ENCODE measurements at places on chromosomes 12 and 14.
A peak's percentile ranks its signal among the peaks of the same experiment; 100 is the strongest.

DNA sequence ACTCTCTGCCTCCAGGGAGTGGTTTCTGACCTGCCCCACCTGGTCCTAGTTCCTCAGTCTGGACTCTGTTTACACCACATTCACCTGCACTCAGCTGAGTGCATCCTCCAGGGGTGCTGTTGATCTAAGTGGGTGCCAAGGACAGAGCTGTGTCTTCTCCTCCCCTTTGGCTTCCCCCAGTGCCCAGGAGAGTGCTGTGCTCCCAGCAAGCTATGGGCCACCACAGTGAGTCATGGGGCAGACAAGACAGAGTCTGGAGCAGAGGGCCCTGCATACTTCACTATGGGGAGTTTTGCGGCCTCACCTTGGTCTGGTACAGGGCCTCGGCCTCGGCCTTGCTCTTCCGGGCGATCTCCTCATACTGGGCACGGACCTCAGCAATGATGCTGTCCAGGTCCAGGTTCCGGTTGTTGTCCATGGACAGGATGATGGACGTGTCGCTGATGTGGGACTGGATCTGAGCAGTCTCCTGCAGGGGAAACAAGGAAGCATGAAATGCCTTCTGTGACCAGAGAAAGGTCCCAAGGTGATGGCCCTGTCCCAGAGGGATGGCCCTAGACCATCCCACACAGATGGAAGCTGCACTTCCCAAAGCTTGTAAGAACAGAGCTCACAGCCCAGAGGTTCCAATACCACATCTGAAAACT, 4.9 kb downstream of the KRT73 start:
- no peak for DNase-seq

- no peak for DNase-seq
These were observed 22.3 kb downstream of the FZD10 start for GRCh38 chr12:130184404-130185090.

GRCh38 chr12:53170215-53170614, 10.3 kb upstream of the ZNF740 start:
- DNase-seq, result no peak

- no peak for DNase-seq
These were observed 1.6 kb upstream of the PRKAB1 start for GRCh38 chr12:119666226-119666795.

- DNase-seq, result no peak
These were observed 14.6 kb upstream of the CABP1 start for GRCh38 chr12:120625557-120626419.

DNA sequence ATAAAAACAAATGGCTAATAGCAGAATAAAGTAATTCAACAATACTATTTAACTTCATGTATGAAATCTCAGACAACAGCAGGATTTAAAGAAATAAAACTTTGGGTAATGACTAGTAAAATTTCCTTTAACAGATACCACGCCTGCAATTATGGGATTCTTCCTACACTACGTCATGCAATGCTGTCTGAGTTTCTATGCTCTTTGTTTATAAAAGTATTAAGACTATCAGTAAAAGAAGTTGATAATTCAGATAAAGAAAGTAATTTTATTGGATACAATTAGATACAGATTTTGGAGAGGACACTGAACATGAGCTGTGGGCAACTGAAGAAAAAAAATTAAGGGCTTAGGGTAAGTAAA, 308.4 kb upstream of the LRFN5 start:
- no peak for DNase-seq

DNA sequence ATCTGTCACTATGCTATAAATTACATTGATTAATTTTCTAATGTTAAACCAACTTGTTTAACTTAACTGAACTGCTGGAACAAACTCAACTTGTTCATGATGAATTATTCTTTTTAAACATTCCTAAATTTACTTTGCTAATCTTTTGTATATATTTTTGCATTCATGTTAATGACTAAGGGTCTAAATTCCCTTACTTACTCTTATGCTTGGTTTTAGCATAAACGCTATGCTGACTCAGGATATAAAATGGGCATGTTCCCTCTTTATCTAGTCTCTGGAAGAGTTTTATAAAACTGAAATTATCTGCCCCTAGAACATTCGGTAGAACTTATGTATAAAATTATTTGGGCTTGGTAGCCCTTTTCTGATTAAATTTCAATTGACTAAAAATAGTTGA, 342.8 kb upstream of the DIO2 start:
- no peak for DNase-seq

GRCh38 chr14:74558655-74559054, 53.4 kb downstream of the LTBP2 start:
- no peak for DNase-seq

GRCh38 chr14:98325761-98326160, 946.2 kb downstream of the BCL11B start:
- DNase-seq, result no peak

DNA sequence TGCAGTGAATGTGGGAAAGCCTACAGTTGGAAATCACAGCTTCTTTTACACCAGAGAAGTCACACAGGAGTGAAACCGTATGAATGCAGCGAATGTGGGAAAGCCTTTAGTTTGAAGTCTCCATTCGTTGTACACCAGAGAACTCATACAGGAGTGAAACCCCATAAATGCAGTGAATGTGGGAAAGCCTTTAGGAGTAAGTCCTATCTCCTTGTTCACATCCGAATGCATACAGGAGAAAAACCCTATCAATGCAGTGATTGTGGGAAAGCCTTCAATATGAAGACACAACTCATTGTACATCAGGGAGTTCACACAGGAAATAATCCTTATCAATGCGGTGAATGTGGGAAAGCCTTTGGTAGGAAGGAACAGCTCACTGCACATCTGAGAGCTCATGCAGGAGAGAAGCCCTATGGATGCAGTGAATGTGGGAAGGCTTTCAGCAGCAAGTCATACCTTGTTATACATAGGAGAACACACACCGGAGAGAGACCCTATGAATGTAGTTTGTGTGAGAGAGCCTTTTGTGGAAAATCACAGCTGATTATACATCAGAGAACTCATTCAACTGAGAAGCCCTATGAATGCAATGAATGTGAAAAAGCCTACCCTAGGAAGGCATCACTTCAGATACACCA, 24.6 kb downstream of the ZNF26 start:
- no peak for DNase-seq

DNA sequence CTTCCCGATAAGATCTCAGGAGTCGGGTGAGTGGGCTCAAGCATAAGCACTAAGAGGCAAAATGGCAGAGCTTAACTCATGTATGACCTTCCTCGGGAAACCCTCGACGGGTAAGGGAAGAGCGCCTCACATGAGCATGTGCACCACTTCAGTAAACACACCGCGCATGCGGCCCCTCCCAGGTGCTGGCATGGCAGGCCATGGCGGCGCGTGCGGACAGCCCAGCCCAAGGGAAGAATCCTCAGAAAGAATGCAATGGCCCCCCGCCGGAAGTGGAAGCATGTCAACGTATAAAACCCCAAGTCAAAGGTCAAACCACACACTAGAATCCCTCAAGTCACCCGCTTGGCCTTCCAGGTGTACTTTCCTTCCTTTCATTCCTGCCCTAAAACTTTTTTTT, 6.6 kb upstream of the TNFAIP2 start:
- no peak for DNase-seq

- no peak for DNase-seq
These were observed 2.7 kb downstream of the DEGS2 start for GRCh38 chr14:100156776-100157175.

DNA sequence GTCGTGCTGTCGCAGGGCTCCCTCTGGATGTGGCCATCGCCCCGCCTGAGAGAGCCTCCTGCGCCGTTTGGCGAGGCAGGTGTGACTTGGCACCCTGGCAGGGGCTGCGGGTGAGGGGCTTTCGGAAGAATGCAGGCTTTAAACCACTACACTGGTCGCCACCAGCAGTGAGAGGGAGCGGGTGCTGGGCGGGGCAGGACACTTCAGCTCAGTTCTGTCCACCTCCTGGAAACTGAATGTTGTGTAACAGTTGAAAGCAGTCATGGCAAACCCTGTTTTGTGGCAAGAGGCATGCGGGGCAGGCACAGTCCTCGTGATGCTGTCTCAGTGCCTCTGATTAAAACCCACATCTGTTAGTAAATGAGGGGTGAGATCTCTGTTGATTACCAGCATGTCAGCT, 55.9 kb downstream of the AACS start:
- no peak for DNase-seq

DNA sequence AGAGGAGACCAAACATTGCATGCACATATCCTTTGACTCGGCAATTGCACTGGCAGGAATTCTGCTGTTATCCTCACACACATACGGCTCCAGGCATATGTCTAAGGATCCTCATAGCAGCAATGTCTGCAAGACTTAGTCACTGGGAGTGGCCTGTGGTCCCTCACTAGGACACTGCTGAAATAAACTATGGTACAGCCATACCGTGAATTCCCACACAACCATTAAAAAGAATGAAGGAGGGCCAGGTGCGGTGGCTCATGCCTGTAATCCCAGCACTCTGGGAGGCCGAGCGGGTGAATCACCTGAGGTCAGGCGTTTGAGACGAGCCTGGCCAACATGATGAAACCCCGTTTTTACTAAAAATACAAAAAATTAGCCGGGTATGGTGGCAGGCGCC, 105.1 kb downstream of the ZFP36L1 start:
- DNase-seq, result no peak

DNA sequence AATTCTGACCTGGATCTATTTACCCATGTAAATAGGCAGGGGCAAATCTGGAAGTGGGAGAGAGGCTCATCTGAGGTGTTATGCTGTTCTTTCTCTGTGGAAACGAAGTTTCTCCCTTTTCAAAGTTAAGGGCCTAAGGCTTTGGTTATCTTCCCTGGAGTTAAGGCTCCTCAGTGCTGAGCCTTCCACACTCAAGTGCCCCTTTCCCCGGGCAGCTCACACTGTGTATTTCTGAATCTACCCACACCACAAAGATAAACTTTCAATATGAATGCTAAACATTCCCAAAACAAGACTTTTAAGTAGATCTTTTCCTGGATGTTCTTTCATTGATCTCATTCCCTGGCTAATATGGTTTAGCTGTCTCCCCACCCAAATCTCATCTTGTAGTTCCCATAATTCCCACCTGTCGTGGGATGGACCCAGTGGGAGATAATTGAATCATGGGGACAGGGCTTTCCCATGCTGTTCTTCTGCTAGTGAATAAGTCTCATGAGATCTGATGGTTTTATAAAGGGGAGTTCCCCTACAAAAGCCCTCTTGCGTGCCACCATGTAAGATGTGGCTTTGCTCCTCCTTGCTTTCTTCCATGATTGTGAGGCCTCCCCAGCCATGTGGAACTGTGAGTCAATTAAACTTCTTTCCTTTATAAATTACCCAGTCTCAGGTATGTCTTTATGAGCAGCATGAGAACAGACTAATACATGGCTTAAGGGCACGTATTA, 251.1 kb downstream of the NAV3 start:
- DNase-seq, result no peak

GRCh38 chr12:27024291-27024690, 1.9 kb downstream of the MED21 start:
- DNase-seq, result no peak

DNA sequence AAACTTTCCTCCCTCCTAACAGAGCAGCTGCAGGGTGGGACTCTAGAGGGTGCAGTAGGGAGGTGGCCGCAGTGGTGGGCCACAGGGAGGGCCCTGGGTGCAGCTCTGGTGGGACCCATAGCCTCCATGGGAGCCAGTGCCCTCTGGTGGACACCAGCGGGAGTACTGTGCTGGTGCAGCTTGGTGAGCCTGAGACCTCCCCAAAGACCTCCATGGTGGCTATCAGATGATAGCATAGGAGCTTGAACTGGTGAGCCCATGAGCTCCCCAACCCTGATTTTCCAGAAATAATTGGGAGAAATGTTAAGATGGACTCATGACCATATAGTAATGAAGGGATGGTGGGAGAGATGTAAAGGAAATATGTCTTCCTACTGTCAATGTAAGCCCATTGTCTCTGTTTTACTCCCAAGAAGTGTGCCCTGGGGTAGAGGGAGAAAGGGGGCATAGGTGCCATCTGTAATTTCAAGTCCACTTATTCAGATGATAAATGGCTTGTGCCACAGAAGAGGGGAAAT, 98.7 kb downstream of the GAS2L3 start:
- no peak for DNase-seq

- DNase-seq, result no peak
These were observed 23.5 kb downstream of the ATG14 start for GRCh38 chr14:55388160-55388559.

DNA sequence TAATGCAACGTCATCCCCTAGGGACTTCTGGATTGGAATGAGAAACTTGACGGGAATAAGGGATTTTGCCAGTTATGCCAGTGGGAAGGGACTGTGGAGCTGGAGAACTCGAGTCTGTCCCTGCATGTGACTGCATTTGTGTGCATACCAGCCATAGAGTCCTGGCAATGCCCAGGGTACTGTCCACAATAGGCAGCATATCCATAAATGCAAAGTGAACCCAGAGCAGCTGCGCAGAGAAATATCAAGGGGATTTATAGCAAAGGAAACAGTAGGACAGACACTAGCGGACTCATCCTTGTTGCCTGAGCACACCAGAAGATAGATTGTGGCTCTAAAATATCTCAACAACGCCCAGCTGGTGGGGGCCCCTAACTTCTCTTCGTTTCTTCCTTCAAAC, 247.1 kb upstream of the SRRM4 start:
- no peak for DNase-seq

- DNase-seq, result no peak
These were observed 12.4 kb downstream of the ZBTB42 start for GRCh38 chr14:104813286-104813685.

GRCh38 chr14:60904381-60904780, 76.5 kb downstream of the TRMT5 start:
- no peak for DNase-seq

GRCh38 chr14:68667313-68667791, 125.5 kb downstream of the ZFP36L1 start:
- DNase-seq, result peak; percentile 46

GRCh38 chr14:87613881-87614280, 379.1 kb downstream of the GALC start:
- no peak for DNase-seq

DNA sequence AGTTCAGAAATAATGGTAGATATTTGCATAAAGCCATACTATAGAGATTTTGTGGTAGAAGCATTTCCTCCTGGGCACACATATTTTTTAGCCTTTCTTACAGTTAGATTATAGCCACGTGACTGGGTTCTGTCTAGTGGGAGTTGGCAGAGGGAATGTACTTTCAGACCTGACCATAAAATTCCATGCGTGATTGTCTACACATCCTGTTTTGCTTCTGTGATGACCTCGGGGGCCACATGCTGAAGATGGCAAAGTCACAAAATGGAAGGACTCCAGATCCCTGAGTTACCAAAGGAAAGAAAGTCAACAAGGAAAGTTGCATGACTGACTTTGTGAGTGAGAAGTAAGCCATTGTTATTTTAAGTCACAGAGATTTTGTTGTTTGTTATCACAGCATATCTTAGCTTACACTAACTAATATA, 14.6 kb upstream of the MIA2 start:
- no peak for DNase-seq

- no peak for DNase-seq
These were observed 557 bp upstream of the FICD start for GRCh38 chr12:108514468-108514972.

- no peak for DNase-seq
These were observed 139.1 kb downstream of the SOX5 start for GRCh38 chr12:23810329-23810902.

- DNase-seq, result no peak
These were observed 151.4 kb downstream of the SSPN start for GRCh38 chr12:26346736-26347135.

- no peak for DNase-seq
These were observed 19.1 kb downstream of the AMDHD1 start for GRCh38 chr12:95962222-95962621.

- DNase-seq, result no peak
These were observed 18.8 kb upstream of the HHIPL1 start for GRCh38 chr14:99626041-99626648.

All from prostate gland (tissue), 2 donors.